ENCODE measurements at places on chromosomes 2 and 18.

GRCh38 chr18:74266161-74266560, 25.6 kb downstream of the CYB5A start:
- DNase-seq: peak; percentile 31

- DNase-seq: no peak
Measured at GRCh38 chr2:4930704-4931103, 761.5 kb upstream of the SOX11 start.

GRCh38 chr18:59478591-59478990, 119.5 kb upstream of the LMAN1 start:
- DNase-seq: peak; percentile 29

DNA sequence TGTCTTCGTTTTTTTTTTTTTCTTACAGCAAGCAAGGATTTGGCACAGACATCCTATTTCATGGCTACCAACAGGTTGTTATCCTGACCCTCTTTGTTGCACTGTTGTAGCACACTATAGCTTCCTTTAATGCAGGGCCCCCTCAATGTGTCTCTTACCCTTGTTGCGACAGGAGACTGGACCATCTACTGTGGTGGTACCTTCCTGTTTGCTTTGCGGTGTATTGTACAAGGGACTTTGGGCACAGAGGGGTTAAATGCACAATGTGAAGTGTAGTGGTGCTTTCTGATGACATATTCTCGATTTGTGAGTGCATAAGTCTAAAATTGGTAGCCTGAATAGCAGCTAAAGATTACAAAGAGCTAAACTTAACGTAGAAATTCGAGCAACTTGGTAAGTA, 27.5 kb downstream of the CCNT2 start:
- DNase-seq: no peak

- no peak for DNase-seq
Measured at GRCh38 chr18:40708726-40709125, 1246.3 kb upstream of the PIK3C3 start.

DNA sequence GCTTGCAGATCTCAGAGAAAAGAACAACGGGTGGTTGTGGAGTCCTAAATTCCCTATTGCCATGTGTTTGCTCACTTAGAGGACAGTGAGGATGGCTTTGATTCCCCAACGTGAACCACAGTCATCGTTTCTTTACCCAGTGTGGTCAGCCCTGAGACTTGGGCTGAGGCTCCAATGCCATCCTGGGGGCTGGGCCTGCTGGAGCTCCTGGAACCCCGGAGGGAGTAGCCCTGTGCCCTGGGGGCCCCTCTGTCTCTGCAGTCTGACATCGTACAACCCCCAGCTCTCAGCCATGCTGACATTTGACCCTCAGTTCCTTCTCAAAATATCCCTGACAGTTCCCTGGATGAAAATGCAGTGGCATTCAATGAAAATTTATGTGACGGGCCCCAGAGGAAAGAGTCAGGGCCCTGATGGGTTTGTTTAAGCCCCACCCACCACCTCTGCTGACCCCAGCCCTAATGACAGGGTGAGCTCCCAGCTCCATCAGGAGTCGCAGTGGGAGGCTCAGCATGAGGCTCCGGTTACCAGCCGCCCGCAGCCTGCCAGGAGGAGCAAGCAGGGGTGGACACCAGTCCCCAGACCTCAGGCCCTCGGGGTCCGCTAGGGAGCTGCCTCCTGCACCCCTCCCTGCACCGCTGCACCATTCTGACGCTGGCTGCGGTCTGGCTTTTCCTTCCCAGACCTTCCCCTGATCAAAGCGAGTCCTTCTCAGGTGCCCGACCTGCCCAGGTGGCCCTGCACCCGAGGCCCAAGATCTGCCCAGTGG, 120.9 kb downstream of the TWIST2 start:
- no peak for DNase-seq

GRCh38 chr18:42032447-42032846, 77.4 kb downstream of the PIK3C3 start:
- DNase-seq: no peak

GRCh38 chr18:33576999-33577646, 896 bp upstream of the ASXL3 start:
- no peak for DNase-seq

DNA sequence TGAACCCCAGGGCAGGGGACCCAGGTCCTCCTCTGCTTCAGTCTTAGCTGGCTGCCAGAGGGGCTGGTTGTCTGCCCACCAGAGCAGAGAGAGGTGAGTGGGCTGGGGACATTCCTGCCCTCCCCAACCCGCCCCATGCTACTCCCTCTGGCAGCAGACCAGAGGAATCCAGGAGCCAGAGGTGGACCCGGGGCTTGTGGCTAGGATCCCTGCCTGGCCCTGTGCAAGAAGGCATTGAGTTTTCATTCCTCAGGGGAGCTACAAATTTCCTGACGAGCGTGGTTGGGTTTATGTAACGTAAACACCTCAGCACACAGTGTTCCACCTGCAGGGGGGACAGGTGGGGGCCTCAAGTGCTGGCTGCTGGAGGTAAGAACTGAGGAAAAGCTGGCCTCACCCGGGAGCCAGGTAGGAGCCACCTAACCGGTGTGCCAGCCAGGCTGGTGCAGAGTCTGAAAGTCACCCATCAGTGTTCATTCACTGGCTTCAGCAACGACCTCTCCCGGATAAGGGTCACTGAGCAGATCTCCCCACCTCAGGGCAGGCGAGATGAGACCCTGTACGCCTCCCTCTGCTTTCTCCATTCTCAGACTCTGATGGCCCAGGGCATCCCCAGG, 246.8 kb downstream of the DYSF start:
- DNase-seq: no peak

GRCh38 chr2:11417946-11418585, 47.9 kb downstream of the E2F6 start:
- no peak for DNase-seq

DNA sequence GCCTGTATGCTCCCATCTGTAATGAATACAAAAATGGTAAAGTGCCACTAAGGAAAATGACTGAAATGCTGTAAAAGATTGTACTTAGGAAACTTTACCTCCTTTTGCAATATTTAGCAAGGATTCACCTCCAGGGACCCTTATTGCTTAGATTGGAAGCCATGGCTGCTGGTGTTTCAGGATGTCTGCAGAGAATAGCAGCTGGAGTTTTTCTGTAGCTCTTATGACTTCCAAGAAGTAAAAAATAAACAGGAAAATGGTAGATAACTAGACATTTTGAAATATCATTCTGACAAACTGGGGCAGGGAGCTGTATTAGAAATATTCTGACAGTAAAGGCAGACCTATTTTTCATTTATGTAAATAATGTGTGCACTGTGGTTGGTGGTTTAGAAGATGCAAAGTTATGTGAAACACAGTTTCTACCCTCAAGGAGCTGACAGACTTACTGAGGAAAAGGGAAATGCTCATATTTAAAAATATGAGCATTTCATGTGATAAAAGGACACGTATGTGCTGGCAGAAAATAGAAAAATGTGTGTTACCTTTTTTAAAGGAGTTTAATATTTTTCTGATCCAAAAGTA, 224.9 kb upstream of the BOD1L2 start:
- no peak for DNase-seq

DNA sequence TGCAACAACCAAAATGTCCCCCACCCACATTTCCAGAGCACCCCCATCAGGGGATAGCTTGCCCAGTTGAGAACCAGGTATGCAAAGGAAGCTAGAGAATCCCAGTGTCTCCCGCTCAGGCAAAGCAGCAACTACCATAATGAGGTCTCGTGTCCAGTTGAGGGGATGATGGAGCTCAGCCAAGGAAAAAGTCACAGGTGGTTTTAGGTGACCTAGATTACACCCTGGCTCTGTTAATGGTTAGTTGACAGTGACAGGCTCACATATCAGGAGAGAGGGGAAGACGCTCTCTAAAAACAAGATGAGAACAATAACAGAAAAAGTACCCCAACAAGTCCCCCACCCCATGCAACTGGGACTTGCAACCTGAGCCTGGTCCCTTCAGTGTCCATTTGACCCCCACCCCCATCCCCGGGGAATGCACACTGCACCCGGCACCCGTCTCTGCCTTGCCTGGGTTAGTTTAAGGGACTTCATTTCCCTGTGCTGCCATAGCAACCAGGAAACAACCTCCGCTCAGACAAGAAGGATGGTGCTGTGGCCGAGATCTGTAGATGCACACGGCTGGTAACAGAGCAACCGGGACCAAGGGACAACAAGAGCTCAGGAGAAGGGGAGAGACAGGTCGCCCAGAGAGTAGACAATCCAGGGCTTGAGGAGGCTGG, at the start of gene KIAA2012:
Gene KIAA2012, plus strand, starts transcription at position 519 of the 665 bp plus-strand sequence. CDS start 373 bp downstream, outside the sequence.
- no peak for DNase-seq

GRCh38 chr2:20465716-20466394, 19.0 kb downstream of the RHOB start:
- DNase-seq: no peak

DNA sequence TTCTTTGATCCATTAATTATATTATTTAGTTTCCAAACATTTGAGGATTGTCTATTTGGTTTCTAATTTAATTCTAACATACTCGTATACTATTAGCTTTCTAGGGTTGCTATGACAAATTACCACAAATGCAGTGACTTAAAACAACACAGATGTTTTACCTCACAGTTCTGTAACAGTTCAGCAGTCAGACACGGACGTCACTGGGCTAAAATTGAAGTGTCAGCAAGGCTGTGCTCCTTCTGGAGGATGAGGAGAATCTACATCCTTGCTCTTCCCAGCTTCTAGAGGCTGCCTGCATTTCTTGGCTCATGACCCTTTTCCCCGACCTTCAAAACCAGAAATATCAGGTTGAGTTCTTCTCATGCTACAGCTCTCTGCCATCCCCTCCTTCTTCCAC, 117.6 kb downstream of the TFCP2L1 start:
- DNase-seq: no peak

- no peak for DNase-seq
Measured at GRCh38 chr2:60936757-60937156, 55.4 kb downstream of the REL start.

GRCh38 chr2:221493391-221493790, 78.7 kb downstream of the EPHA4 start:
- DNase-seq: no peak

- peak; percentile 95 for DNase-seq
Measured at GRCh38 chr2:38665854-38666555, at the start of gene GALM. Gene GALM, plus strand, starts transcription at chr2:38666114. Its CDS starts 48 bp downstream, at chr2:38666162.

DNA sequence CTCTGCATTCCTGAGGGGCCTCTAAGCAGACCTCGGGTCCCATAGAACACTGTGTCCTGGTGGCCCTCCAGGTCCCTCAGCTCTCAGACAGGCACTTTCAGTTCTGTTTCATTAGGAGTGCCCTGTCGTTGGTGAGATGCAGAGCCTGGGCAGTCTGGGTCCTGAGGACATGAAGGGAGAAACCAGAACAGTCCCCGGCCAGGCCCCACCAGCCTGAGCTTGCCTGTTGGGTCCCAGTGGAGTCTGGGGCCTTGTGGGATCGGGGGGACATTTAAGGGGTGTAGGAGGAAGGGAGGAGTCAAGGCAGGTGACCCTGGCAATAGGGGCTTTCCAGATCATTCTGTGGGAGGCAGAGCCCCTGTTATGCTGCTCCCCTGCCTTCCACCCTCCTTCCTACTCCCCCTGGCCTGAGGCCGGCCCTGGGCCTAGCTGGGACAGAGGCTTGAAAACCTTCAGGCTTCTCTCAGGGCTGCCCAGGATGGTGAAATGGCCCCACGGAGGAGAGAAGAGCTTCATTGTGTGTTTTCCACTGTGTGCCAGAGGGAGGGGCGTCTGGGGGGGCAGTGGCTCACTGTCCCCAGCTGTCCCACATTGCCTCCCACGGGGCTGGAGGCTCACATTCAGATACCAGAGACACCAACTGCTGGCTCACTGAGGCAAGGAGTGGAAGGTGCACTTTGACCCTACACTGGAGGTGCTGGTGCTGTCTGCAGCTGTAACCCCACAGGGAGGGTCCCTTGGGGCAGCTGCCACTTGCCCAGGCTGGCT, 26.6 kb upstream of the CATIP start:
- DNase-seq: no peak

- DNase-seq: no peak
Measured at GRCh38 chr2:39647104-39647765, 18.5 kb upstream of the TMEM178A start.

- no peak for DNase-seq
Measured at GRCh38 chr2:216388046-216388884, 16.0 kb upstream of the MARCHF4 start.

- DNase-seq: peak; percentile 90
Measured at GRCh38 chr2:234444893-234445292, 52.0 kb downstream of the ARL4C start.

GRCh38 chr2:100944617-100945432, 57.3 kb upstream of the RPL31 start:
- DNase-seq: no peak

GRCh38 chr2:59604123-59604522, 949.3 kb downstream of the BCL11A start:
- no peak for DNase-seq

GRCh38 chr2:30655660-30656059, 151.6 kb downstream of the CAPN13 start:
- peak; percentile 38 for DNase-seq

- DNase-seq: no peak
Measured at GRCh38 chr2:241912021-241912555, 42.6 kb downstream of the RTP5 start.

GRCh38 chr18:24600076-24600654, 139.7 kb downstream of the HRH4 start:
- DNase-seq: peak; percentile 44

- DNase-seq: peak; percentile 64
Measured at GRCh38 chr2:188142636-188143295, 148.9 kb upstream of the GULP1 start.

DNA sequence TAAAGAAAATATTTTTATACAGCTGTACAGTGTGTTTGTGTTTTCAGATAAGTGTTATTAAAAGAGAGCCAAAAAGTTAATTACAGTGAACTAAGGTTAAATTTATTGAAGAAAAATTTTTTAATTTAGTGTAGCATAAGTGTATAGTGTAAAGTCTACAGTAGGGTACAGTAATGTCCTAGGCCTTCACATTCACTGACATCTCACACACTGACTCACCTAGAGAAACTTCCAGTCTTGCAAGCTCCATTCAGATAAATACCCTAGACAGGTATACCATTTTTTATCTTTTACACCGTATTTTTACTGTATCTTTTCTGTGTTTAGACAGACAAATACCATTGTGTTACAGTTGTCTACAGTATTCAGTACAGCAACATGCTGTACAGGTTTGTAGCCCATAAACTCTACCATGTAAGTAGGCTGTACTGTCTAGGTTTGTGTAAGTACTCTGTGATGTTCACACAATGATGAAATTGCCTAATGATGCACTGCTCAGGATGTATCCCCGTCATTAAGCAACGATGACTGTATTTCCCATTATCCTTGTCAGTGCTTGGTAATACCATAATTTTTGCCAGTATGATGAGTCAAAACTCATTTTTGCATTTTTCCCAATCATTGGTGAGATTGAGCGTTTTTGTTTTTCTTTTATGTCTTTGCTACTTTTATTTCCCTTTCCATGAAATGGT, 48.2 kb upstream of the B3GNT2 start:
- DNase-seq: peak; percentile 78
